ENCODE measurements at places on chromosomes 2 and 18. TPM values are rescaled to one million over a fixed set of nuclear protein-coding genes. Genes with fewer than 3 reads are reported as not detected.

The PUS10 gene
- total RNA-seq: 6.0 TPM

GRCh38 chr2:108905176-108905575 lies 83.8 kb downstream of the EDAR start:
- no peak for DNase-seq
- H3K4me1 ChIP-seq: no peaks in the 10 kb centered on the region
- peaks cover 41% of the 10 kb centered on the region for H3K36me3 ChIP-seq
- H3K27me3 ChIP-seq: no peaks in the 10 kb centered on the region
- no peak overlapping the region for H3K27ac ChIP-seq

The FZD7 gene
- 0.17 TPM for total RNA-seq

GRCh38 chr2:39225567-39225966 lies 18.2 kb downstream of the CDKL4 start:
- no peak overlapping the region for H3K27ac ChIP-seq
- H3K27me3 ChIP-seq: no peaks in the 10 kb centered on the region
- no peak for DNase-seq
- peaks cover 15% of the 10 kb centered on the region for H3K4me1 ChIP-seq
- H3K4me3 ChIP-seq: no peak overlapping the region

The SIX3 gene
- total RNA-seq: not detected

The KIF1A gene
- total RNA-seq: 8.4 TPM

The SP140 gene
- 95.1 TPM for total RNA-seq

The ASB18 gene
- not detected for total RNA-seq

The GRB14 gene
- total RNA-seq: not detected

DNA sequence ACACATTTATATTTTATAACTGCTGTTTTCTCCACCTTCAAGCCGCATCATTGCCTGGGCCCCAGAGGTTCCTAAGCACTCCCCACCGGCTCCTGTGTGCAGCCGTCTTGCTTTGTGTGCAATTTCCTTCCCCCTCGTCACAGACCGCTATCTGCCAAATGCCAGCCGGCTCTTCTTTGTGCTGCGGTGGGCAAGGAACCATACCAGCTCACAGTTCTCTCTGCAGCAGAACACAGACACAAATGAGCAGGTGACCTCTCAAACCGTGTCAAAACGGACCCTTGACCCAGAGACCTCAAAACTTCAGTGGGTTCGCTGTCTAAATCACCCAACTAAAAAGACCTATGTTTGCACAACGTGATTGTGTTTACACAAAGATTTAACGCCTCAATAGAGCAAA lies 58.2 kb downstream of the KLF7 start:
- H3K27me3 ChIP-seq: no peaks in the 10 kb centered on the region
- no peak for DNase-seq
- H3K36me3 ChIP-seq: peaks cover 11% of the 10 kb centered on the region
- no peak overlapping the region for H3K4me3 ChIP-seq

DNA sequence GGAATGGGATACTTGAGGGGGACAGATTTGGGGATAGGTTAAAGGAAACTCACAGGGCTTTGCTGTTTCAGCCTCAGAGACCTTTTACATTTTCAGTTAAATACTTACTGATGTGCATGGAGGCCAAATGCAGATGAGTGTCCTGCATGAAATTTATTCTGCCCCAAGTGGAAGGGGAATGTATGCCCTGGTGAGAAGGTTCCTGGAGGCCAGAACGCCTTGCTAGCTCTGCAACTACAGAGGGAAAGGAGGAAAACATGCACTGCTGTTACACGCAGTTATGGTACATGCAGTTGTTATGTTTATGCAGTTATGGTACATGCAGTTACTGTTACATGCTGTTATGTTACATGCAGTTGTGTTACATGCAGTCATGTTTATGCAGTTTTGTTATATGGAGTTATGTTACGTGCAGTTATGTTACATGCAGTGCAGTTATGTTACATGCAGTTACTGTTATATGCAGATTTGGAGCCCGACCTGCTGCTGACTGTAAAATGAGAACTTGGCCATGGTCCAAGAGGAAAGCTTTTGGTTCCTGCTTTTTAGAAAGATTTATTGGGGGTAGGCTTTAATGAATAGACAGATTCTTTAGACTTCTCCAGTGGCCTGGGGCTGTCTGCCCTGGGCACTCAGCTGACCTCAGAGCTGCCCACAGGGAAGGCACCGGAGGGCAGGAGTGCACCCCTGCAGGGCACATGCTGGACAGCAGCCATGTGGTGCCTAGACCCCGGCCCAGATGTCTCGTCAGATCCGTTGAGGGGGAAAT lies 84.1 kb downstream of the LDLRAD4 start:
- no peak overlapping the region for H3K4me3 ChIP-seq
- H3K36me3 ChIP-seq: no peaks in the 10 kb centered on the region
- no peaks in the 10 kb centered on the region for H3K27me3 ChIP-seq
- H3K27ac ChIP-seq: no peak overlapping the region
- no peak for DNase-seq

The LHCGR gene
- not detected for total RNA-seq

The PID1 gene
- total RNA-seq: not detected

GRCh38 chr18:68263481-68263880 lies 451.4 kb downstream of the TMX3 start:
- no peak for DNase-seq
- H3K27ac ChIP-seq: no peak overlapping the region
- no peaks in the 10 kb centered on the region for H3K36me3 ChIP-seq
- no peak overlapping the region for H3K4me3 ChIP-seq
- H3K27me3 ChIP-seq: no peaks in the 10 kb centered on the region

DNA sequence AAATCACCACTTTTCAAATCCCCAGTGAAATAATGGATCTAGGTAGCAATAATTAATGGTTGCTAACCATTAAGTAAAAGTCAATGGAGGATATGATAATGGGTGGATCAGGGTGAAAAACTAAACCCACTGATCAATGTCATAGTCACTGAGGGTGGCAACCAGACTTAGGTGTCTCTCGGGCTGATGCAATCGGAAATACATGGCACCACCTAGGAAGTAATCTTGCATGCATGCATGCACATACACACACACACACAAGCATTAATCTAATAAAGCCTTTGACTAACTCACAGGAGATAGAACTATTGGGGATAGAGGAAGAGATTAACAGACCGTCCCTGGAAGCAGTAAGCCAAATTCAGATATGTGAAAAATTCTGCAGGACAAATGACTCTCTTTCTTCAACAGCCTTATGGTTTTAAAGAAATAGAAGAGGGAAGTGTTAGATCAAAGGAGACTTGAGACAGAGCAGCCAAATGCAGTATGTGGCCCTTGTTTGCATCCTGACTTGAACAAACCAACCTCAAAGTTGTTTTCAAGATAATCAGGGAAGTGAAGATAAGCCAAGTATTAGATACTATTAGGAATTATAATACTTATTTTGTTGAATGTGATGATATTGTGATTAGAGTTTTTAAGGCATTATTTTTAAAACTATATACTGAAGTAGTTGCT lies 186.0 kb upstream of the RMP24 start:
- no peak overlapping the region for H3K27ac ChIP-seq
- DNase-seq: no peak
- H3K27me3 ChIP-seq: peaks cover 13% of the 10 kb centered on the region
- no peaks in the 10 kb centered on the region for H3K4me1 ChIP-seq

DNA sequence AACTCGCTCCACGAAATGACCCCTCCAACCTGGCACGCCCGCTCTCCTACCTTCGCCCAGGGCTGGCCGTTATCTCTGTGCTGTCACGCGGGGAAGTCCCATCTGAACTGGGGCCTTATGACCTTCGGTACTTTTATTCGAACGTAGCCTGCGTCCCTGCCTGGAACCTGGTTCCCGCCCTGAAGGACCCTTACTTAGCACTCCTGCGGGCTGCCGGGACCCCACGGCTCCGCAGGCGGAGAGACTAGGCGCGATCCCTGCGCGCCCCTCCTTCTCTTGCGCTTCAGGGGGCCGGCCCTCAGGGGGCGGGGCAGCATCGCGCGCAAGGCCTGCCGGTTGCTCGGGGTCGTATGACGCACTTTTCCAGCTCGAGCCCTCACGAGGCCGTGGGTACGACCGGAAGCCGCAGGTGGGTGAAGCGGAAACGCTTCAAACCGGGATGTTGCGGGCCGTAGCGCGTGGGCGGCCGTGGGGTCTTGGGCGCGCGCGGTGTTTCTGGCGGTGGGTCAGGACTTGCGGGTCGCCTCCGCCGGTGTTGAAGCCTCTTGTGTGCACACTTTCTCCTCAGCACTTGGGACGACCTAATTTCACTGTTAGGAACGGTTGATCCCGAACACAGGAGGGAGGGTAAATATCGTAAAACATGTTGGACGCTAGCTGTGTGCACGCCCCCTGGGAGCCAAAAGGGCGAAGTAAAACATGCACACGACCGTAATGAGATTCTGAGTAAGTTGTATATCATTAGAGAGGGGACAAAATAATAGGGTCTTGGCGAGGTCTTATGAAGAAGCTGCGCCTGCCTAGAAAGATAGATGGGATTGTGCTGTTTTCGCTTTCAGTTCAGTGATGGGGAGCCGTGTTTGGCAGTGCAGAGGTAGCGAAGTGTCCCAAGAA lies at the start of the genes LIPT1 and TSGA10:
LIPT1 (plus strand) TSS at position 325 of the 894 bp plus-strand sequence. CDS start 6,991 bp downstream, outside the sequence.
TSGA10 (minus strand) TSS at position 300 of the 894 bp plus-strand sequence. CDS start 45,503 bp downstream, outside the sequence.
- no peak within 1 kb of the TSS for H3K4me3 ChIP-seq
- DNase-seq: peak; percentile 95
- H3K36me3 ChIP-seq: peaks cover 13% of the 10 kb centered on the region
- no peak within 1 kb of the TSS for H3K27ac ChIP-seq
- H3K4me1 ChIP-seq: peaks cover 39% of the 10 kb centered on the region
- H3K27me3 ChIP-seq: no peaks in the 10 kb centered on the region

DNA sequence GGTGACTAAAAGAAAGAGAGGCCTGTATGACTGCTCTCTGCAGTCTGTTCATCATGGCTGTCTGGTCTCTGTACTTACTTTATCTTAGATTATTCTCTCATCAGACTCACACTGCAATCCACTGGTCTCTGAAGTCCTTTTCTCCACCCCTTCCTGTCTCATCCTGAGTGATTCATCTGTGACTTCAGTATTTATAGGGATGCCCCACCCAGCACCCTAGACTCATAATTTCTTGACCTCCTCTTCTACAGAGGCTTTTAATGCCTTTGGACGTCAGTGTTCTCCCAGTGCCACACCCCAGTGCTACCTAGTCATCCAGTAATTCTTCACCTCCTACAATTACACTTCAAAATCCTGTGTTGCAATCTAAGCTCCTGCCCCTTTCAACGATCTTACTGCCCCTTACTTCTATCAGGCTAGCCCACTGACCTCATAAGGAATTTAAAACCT lies 14.9 kb upstream of the ITPRID2 start:
- H3K27me3 ChIP-seq: no peaks in the 10 kb centered on the region
- no peaks in the 10 kb centered on the region for H3K36me3 ChIP-seq
- no peak overlapping the region for H3K27ac ChIP-seq
- H3K4me3 ChIP-seq: no peak overlapping the region
- DNase-seq: no peak

DNA sequence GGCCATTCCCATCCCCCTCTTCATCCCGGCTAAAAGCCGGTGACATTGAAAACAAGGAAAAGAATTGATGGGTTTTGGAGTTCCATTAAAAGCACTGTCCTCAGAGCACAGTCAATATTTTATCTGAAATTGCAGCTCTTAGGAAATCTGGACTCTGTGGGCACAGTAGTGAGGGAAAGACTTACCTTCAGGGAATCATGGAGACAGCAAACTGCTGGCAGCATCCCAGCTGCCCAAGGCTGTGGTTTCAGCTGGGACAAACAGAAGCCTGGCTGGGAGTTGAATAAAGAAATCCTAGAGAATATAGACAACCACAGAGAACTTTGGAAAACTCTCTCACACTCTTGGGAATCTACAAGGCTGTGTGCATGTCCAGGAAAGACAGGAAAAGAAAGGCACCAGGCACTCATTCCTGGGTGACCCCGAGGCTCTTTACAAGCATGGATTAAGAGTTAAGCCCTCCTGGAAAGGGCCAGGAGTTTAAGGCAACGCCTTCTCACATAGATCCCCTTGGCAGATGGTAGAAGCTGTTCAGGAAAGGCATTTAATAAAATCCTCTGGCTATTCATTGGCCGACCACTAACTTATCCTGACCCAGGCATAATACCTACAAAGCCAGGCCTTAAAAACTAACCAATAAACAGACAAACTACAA lies 255.1 kb downstream of the MYT1L start:
- peaks cover 1% of the 10 kb centered on the region for H3K36me3 ChIP-seq
- no peak overlapping the region for H3K4me3 ChIP-seq
- no peaks in the 10 kb centered on the region for H3K27me3 ChIP-seq
- no peak for DNase-seq
- no peak overlapping the region for H3K27ac ChIP-seq

GRCh38 chr2:37686792-37687526 lies 15.5 kb upstream of the CDC42EP3 start:
- H3K4me3 ChIP-seq: no peak overlapping the region
- no peak for DNase-seq
- H3K36me3 ChIP-seq: no peaks in the 10 kb centered on the region
- H3K4me1 ChIP-seq: peaks cover 26% of the 10 kb centered on the region

DNA sequence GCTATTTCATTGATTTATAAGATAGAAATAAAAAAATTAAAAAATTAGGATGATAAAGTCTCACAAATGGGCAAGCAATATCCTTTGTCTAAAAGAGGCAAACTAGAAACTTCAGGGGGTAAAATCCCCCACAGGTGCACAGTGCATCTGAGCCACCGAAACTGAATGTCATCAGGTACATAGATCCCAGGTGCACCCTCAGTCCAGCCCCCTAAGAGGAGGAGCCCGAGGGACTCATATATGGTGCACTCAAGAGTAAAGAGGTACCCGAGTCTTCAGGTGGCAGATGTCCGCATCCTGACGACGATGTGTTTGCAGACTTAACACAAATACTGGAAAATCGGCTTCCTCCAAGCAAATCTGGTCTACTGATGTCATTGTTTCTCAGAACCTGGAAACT lies 11.3 kb downstream of the QPCT start:
- no peaks in the 10 kb centered on the region for H3K36me3 ChIP-seq
- H3K27ac ChIP-seq: no peak overlapping the region
- peaks cover 40% of the 10 kb centered on the region for H3K27me3 ChIP-seq
- DNase-seq: no peak
- H3K4me3 ChIP-seq: no peak overlapping the region

DNA sequence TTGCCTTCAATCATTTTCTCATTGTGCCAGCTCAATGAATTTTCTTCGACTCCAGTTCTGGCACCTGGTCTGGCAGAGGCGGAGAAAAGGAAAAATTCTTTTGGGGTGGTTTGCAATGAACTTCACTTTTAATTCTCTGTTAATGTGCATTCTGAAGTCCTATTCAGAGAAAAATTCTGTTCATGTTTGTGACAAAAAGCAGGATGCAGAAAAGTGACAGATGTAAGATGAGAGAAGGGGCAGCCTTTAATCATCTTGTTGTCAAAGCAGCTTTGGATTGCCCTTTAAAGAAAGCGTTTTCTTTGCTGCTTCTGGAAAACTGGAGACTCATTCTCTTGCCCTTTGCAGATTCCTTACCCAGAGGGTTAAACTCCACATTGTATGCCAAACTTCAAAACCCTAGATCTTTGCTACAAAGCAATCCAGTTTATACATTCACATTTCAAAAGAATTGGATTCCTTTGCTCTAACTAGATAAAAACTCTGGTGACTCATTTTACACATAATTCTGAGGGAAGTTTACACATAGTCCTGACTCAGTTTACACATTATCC lies 94.6 kb upstream of the CAVIN2 start:
- H3K4me3 ChIP-seq: no peak overlapping the region
- no peaks in the 10 kb centered on the region for H3K36me3 ChIP-seq
- H3K27me3 ChIP-seq: peaks cover 7% of the 10 kb centered on the region

The REG3A gene
- total RNA-seq: not detected

GRCh38 chr2:39913648-39914461 lies 134.8 kb upstream of the THUMPD2 start:
- peaks cover 13% of the 10 kb centered on the region for H3K27me3 ChIP-seq
- DNase-seq: no peak
- peaks cover 5% of the 10 kb centered on the region for H3K4me1 ChIP-seq
- no peaks in the 10 kb centered on the region for H3K36me3 ChIP-seq

The CACNB4 gene
- 0.15 TPM for total RNA-seq

- H3K4me3 ChIP-seq: no peak overlapping the region
- no peaks in the 10 kb centered on the region for H3K36me3 ChIP-seq
- H3K27me3 ChIP-seq: peaks cover 21% of the 10 kb centered on the region
- DNase-seq: no peak
- H3K4me1 ChIP-seq: no peaks in the 10 kb centered on the region
Measured at GRCh38 chr18:77487951-77488740, 238.5 kb downstream of the GALR1 start.

The NDC80 gene
- total RNA-seq: 108 TPM
